Heart right ventricle (tissue), 16 donors: ENCODE measurements at places on chromosomes 6 and 20. TPM values are rescaled to one million over a fixed set of nuclear protein-coding genes. Genes with fewer than 3 reads are reported as not detected.

DNA sequence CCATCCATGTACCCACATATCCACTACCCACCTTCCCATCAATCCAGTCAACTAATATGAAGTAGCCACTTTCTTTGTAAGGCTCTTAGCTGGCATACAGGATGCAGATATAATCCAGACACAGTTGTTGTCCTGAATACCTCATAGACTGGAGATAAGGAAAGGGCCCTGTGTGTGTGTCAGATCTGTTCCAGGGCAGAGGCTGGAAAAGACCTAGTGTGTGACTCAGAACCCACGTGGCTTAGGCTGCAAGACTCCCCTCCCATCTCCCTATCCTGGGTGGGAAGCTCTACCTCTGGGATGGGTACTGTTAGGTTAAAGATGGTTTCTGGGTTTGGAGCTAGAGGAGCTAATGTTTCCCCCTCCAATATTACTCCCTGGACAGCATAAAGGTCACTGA is 3.6 kb downstream of the BPIFA1 start:
- H3K27me3 ChIP-seq: peaks cover 6% of the 10 kb centered on the region
- no peak overlapping the region for H3K27ac ChIP-seq
- H3K36me3 ChIP-seq: no peaks in the 10 kb centered on the region
- no peaks in the 10 kb centered on the region for H3K4me1 ChIP-seq
- DNase-seq: no peak
- no peak overlapping the region for H3K4me3 ChIP-seq

TSHZ2 gene
- 2.9 TPM for total RNA-seq

LINC00237 gene
- total RNA-seq: not detected

- H3K4me3 ChIP-seq: no peak overlapping the region
- no peaks in the 10 kb centered on the region for H3K27me3 ChIP-seq
- H3K4me1 ChIP-seq: no peaks in the 10 kb centered on the region
- H3K27ac ChIP-seq: no peak overlapping the region
Measured at GRCh38 chr20:8050157-8050837, 30.7 kb upstream of the TMX4 start.

DNA sequence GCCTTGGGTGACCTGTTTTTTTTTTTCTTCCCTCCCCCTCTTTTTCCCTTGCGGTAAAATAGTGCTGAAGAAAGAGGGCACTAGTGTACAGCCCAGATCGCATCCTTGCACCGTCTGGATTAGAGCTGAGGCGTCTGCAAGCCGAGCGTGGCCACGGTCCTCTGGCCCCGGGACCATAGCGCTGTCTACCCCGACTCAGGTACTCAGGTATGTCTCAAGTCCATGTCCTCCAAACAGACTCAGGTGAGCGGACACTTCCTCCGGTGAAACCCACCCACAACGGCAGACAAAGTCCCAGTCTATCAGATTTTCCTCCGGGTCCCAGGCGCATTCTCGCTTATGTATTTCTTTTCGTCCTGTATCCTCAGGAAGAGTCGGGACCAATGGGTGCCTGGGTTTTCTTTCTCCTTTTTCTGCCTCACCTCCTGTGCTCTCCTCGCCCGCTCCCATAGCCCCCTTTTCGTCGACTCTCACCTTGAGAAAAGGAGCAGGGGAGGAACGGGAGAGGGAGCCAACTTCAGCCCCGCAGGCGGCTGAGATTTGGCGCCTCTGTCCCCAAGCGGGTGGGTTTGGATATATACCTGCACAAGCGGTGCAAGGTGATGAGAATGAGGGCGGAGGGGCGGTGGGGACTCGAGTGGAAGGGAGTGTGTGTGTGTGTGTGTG is 1.1 kb upstream of the GRM1 start:
- H3K36me3 ChIP-seq: no peaks in the 10 kb centered on the region
- no peak overlapping the region for H3K4me3 ChIP-seq
- no peaks in the 10 kb centered on the region for H3K4me1 ChIP-seq
- no peak for DNase-seq
- H3K27me3 ChIP-seq: no peaks in the 10 kb centered on the region
- no peak overlapping the region for H3K27ac ChIP-seq

GRCh38 chr6:129598244-129599187 is 111.5 kb downstream of the ARHGAP18 start:
- H3K27me3 ChIP-seq: no peaks in the 10 kb centered on the region

DNA sequence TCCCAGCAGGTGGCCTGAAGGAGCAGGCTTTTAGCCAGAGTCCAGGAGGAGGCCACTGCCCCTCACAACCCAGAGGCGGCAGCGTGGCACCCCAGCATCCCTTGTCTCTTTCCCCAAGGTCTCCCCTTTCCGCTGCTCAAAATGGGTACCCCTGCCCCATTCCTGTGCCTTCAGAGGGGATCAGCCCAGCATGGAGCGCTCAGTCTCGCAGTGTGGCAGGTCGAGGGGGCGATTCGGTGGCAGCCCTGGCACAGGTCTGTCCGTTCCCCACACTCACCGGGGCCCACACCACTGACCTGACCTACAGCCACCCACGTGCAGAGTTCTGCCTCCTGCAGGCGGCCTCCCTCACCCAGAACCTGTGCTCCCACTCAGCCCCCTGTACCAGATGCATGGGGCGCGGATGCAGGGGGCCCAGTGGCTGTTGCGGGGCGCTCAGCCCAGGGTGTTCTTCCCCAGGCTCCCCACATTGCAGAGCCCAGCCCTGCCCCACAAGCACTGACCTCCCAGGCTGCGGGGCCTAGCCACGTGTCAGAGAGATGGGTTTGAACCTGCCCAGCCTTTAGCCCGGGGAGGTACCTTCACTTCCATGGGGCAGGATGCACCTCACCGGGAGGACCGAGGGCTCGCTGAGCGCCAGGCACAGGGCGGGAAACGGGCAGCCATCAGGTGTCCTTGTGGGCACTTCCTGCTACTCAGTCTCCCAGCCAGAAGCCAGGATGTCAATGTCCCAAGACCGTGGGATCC is 41.8 kb downstream of the DSTN start:
- peaks cover 41% of the 10 kb centered on the region for H3K36me3 ChIP-seq
- H3K27me3 ChIP-seq: no peaks in the 10 kb centered on the region
- no peak for DNase-seq
- H3K27ac ChIP-seq: peak overlapping the region; percentile 55
- H3K4me1 ChIP-seq: peaks cover 53% of the 10 kb centered on the region
- H3K4me3 ChIP-seq: no peak overlapping the region

GRCh38 chr6:43809417-43810305 is 39.6 kb downstream of the VEGFA start:
- H3K27ac ChIP-seq: no peak overlapping the region
- H3K4me1 ChIP-seq: peaks cover 6% of the 10 kb centered on the region
- no peaks in the 10 kb centered on the region for H3K27me3 ChIP-seq
- H3K4me3 ChIP-seq: no peak overlapping the region
